B cell (primary cell): ENCODE measurements at places on chromosomes 1 and 21.

GRCh38 chr1:176206006-176206960, 803 bp downstream of the COP1 start:
- DNase-seq, result no peak

DNA sequence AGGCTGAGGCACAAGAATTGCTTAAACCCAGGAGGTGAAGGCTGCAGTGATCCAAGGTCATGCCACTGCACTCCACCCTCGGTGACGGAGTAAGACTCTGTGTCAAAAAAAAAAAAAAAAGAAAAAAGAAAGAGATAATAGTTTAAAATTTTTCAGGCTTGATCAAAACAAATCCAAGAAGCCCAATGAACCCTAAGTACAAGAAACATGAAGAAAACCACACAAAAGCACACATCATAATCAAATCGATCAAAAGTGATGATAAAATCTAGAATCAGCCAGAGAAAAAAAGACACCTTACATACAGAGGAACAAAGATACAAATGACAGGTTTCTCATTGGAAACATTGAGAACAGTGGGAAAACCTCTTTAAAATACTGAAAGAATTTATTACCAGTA, 31.5 kb downstream of the LDLRAD1 start:
- DNase-seq, result no peak

GRCh38 chr1:81730881-81731280, 69.9 kb upstream of the ADGRL2 start:
- no peak for DNase-seq

DNA sequence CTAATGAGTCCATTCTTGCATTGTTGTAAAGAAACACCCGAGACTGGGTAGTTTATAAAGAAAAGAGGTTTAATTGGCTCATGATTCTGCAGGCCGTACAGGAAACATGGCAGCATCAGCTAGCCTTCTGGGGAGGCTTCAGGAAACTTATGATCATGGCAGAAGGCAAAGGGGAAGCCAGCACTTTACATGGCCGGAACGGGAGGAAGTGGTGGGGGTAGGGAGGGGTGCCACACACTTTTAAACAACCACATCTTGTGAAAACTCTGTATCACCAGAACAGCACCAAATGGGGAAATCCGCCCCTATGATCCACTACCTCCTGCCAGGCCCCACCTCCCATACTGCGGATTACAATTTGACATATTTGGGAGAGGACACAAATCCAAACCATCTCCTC, 43.9 kb downstream of the NOS1AP start:
- DNase-seq, result no peak
